Transverse colon (tissue), 4 donors: ENCODE measurements at places on chromosomes 5 and 9. TPM values are rescaled to one million over a fixed set of nuclear protein-coding genes. Genes with fewer than 3 reads are reported as not detected.

FLT4 gene
- 3.0 TPM for total RNA-seq

DAB2IP gene
- 95.7 TPM for total RNA-seq

PCDHGA8 gene
- 1.5 TPM for total RNA-seq

DNA sequence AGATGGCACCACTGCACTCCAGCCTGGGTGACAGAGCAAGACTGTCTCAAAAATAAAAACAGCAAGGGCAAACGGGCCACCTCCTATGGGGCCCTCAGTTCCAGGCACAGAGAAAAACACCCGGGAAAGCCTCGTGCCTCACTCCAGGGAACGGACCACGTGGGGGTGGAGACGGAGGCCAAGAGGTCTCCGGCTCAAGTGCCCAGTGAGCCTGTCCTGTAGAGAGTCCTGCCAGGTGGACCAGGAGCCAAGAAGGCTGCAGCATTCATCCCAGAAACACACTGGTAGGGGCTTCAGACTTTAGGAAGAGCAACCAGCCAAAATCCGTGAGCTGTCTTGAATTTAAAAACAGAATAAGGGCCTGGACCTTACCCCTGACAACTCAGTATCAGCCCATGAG, 63.8 kb downstream of the C5orf15 start:
- DNase-seq = no peak
- no peaks in the 10 kb centered on the region for H3K4me1 ChIP-seq
- no peak overlapping the region for H3K27ac ChIP-seq

- no peak overlapping the region for H3K4me3 ChIP-seq
- no peaks in the 10 kb centered on the region for H3K27me3 ChIP-seq
- no peaks in the 10 kb centered on the region for H3K4me1 ChIP-seq
- DNase-seq = no peak
Measured at GRCh38 chr5:1736889-1737711, 62.5 kb downstream of the MRPL36 start.

- no peaks in the 10 kb centered on the region for H3K36me3 ChIP-seq
- H3K27me3 ChIP-seq = no peaks in the 10 kb centered on the region
- no peak for DNase-seq
- H3K4me1 ChIP-seq = no peaks in the 10 kb centered on the region
Measured at GRCh38 chr5:96962540-96962991, 26.7 kb downstream of the LNPEP start.

- H3K27ac ChIP-seq = no peak overlapping the region
- no peaks in the 10 kb centered on the region for H3K36me3 ChIP-seq
Measured at GRCh38 chr9:79621916-79622575, 50.3 kb downstream of the TLE4 start.

DNA sequence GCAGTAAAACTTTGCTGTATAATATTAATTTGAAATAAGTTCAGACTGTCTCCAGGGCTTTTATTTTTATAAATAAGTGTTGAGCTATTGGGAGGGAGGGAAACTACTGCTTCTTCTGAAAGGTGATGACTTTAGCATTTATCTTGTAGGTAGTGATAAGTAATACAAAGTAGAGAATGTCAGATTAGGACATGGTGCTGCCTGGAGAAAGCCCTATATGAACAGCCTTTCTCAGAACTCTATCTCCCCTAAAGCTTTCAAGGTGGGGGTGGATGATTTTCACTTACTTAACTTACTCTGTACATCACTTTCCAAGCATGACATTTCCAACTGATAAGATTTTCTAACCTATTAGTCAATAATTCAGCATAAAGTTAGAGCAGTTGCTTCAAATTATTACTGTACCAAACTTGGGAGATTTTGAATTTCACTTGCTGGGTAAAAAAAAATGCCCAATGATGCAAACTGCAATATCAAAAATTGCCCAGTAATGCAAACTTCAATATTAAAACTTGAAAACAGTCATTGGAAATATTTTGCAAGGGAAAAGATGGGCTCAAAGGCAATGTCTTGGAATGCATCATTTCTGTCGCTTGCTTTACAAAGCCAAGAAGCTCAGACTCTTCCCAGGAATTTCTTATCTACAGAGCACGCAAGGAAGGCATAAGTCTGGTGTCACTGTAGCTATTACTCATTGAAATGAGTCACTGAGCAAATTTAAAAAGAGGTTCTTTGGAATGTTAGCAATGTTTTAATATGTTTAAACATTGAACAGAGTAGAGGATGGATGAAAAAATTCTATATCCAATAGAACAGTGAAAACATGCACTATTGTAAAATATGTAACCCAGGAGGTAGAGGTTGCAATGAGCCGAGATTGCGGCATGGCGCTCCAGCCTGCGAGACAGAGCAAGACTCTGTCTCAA, 569.5 kb downstream of the PSAT1 start:
- no peak for DNase-seq
- no peaks in the 10 kb centered on the region for H3K27me3 ChIP-seq
- no peak overlapping the region for H3K4me3 ChIP-seq
- H3K4me1 ChIP-seq = no peaks in the 10 kb centered on the region
